ENCODE measurements at places on chromosomes 5 and 9.
A peak's percentile ranks its signal among the peaks of the same experiment; 100 is the strongest.

DNA sequence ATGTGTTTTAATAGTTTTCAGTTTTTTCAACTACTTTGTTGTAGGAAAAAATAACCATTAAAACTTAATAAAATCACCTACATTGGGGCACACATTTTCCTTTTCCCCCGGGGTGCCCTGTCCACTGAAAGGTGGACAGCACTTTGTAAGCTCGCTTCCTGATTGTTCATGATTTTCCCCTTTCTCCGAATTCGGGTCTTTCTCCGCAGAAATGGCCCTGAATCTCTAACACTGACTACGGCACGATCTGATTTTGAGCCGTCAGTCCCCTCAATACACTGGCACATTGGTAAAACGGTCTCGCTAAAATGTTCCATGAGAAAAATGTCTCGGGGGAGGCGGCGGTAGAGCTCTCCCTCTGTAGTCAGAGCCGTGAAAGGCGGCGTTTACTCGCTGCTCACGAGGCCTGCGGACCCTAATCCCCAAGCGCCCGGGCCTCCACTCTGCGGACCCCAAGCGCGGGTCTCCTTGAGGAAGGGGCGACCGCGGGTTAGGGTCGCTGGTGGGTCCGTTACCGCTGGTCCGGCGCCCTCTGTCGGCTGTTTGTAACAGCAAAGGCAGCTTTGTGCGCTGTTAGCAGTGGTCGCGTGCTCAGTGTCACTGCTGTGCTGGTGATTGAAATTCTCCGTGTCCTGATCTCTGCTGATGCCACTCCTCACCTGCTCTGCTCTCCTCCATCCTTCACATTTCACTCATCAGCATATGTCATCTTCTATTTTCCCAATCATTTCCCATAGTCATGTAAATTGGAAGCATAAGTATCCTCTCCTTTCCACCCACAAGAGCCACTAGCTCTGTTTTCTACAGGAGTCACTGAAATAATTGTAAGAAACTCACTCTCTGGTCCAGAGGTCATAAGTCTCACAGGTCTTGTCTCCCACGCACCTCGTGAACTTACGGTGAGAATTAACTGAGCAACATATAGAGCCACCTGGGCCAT, 10.8 kb upstream of the IFNA2 start:
- peak; percentile 74 for DNase-seq

DNA sequence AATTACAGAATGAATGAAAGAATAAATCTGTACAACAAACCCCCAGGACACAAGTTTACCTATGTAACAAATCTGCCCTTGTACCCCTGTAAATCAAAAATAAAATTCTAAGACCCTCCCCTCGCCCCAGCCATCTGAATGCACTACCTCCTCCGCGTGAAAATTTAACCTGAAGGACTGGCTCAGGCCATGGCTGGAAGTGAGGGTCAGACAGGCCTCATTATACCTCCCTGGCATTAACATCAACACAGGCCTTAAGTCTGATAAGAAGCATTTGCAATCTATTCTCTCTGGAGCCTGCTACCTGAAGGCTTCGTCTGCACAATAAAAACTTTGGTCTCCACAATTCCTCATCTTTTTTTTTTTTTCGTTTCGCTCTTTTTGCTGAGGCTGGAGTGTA, 48.7 kb upstream of the TTC39B start:
- no peak for DNase-seq

GRCh38 chr5:11384441-11385250, 519.6 kb downstream of the CTNND2 start:
- no peak for DNase-seq

- DNase-seq: no peak
Measured at GRCh38 chr9:106632621-106633020, 230.3 kb upstream of the ZNF462 start.

- DNase-seq: no peak
Measured at GRCh38 chr5:9686216-9686615, 56.1 kb upstream of the TAS2R1 start.

- DNase-seq: no peak
Measured at GRCh38 chr5:165014439-165014838, 1509.0 kb downstream of the MAT2B start.

DNA sequence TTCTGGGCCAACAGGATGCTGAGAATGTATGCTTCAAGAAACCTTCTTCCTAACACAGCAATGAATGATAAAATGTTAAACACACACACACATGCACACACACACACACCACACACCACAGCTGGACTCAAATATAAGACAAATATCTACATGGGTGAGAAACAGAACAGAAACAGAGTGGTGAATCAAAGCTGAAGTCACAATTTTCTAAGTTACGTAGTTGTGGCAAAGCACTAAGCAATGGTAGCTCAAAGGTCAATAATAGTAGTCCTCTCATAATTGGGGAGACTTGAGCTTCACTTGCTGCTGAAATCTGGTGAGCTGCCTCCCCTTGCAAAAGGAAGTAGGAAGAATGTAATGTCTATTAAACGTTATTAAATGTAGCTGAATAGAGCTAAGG, 33.7 kb upstream of the ITGA1 start:
- no peak for DNase-seq

GRCh38 chr9:89811356-89811755, 206.5 kb downstream of the GADD45G start:
- no peak for DNase-seq

Measured in activated CD8-positive, alpha-beta T cell treated with anti-CD3 and anti-CD28 coated beads for 36 hours (primary cell).